ENCODE measurements at places on chromosomes 1 and 21. TPM values are rescaled to one million over a fixed set of nuclear protein-coding genes. Genes with fewer than 3 reads are reported as not detected.

DNA sequence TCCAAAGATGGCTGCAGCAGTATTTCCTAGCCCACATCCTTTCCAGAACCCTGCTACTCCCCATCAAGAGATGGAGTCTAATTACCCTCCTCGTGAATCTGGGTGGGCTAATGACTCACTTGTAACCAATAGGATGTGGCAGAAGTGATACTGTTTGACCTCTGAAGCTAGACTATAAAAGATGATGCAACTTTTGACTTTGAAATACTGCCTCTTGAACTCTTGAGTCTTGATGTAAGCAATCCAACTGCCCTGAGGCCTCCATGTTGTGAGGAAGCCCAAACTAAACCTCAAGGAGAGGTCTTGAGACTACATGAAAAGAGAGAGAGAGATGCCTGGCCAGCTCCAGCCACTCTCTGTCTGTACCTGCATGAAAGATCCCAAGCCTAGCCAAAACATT, 29.5 kb downstream of the LMO4 start:
- H3K4me1 ChIP-seq, result no peaks in the 10 kb centered on the region
- H3K27ac ChIP-seq, result no peak overlapping the region
- no peak overlapping the region for H3K4me3 ChIP-seq
- no peak for DNase-seq
- H3K27me3 ChIP-seq, result no peaks in the 10 kb centered on the region
- H3K36me3 ChIP-seq, result no peaks in the 10 kb centered on the region

- no peak overlapping the region for H3K4me3 ChIP-seq
- H3K27me3 ChIP-seq, result no peaks in the 10 kb centered on the region
- no peak overlapping the region for H3K27ac ChIP-seq
- H3K36me3 ChIP-seq, result no peaks in the 10 kb centered on the region
- DNase-seq, result no peak
These were observed 17.0 kb downstream of the MX2 start for GRCh38 chr21:41378849-41379248.

- H3K27me3 ChIP-seq, result no peaks in the 10 kb centered on the region
- no peaks in the 10 kb centered on the region for H3K4me1 ChIP-seq
- no peaks in the 10 kb centered on the region for H3K36me3 ChIP-seq
These were observed 16.4 kb downstream of the EPHA8 start for GRCh38 chr1:22579541-22580155.

GRCh38 chr1:47189844-47190508, at the start of gene PDZK1IP1:
PDZK1IP1 (minus strand) TSS chr1:47190036; CDS start chr1:47189932, 104 bp downstream.
- no peaks in the 10 kb centered on the region for H3K27me3 ChIP-seq
- H3K27ac ChIP-seq, result no peak within 1 kb of the TSS
- H3K4me3 ChIP-seq, result no peak within 1 kb of the TSS
- H3K36me3 ChIP-seq, result no peaks in the 10 kb centered on the region
- H3K4me1 ChIP-seq, result no peaks in the 10 kb centered on the region

YIPF1 gene
- 17.1 TPM for total RNA-seq

GRCh38 chr1:65235867-65236805, 73.2 kb upstream of the DNAJC6 start:
- no peaks in the 10 kb centered on the region for H3K27me3 ChIP-seq
- no peaks in the 10 kb centered on the region for H3K4me1 ChIP-seq
- H3K4me3 ChIP-seq, result no peak overlapping the region
- no peaks in the 10 kb centered on the region for H3K36me3 ChIP-seq
- H3K27ac ChIP-seq, result no peak overlapping the region

NOC2L gene
- 92.1 TPM for total RNA-seq

DNA sequence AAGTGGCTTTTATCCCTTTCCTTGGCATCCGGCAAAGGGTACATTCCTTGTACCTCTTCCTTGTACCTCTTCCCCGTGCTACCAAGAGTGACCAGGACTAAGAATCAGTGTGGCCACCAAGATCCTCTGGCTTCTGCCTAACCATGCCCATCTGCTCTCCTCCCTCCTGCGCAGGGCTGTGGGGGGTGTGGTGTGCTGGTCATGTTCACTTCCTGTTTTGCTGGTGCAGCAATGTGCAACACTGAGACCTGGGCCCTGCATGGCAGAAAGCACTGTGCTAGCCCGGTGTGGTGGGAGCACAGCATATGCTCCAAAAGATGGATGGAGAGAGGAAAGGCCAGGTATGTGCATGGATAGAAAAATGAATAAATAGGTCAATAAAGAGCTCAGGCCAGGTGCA, 33.3 kb upstream of the TENT5C start:
- peak; percentile 19 for DNase-seq
- H3K27ac ChIP-seq, result no peak overlapping the region

KRTAP10-8 gene
- total RNA-seq, result not detected

- H3K27me3 ChIP-seq, result no peaks in the 10 kb centered on the region
- no peak overlapping the region for H3K4me3 ChIP-seq
These were observed 15.3 kb downstream of the SRSF4 start for GRCh38 chr1:29166291-29166878.

- no peak overlapping the region for H3K27ac ChIP-seq
- DNase-seq, result no peak
- H3K4me1 ChIP-seq, result peaks cover 8% of the 10 kb centered on the region
- no peaks in the 10 kb centered on the region for H3K27me3 ChIP-seq
- H3K4me3 ChIP-seq, result no peak overlapping the region
- H3K36me3 ChIP-seq, result no peaks in the 10 kb centered on the region
These were observed 32.8 kb upstream of the EPS15 start for GRCh38 chr1:51551848-51552296.

Data from naive thymus-derived CD4-positive, alpha-beta T cell (primary cell).